Activated naive CD8-positive, alpha-beta T cell treated with anti-CD3 and anti-CD28 coated beads, Interleukin-2, amount 10 ng/mL, durations not matched to agents 7 days and 5 days (primary cell): ENCODE measurements at places on chromosomes 12 and 14. TPM values are rescaled to one million over a fixed set of nuclear protein-coding genes. Genes with fewer than 3 reads are reported as not detected.

- H3K4me1 ChIP-seq = no peaks in the 10 kb centered on the region
- H3K36me3 ChIP-seq = no peaks in the 10 kb centered on the region
- H3K4me3 ChIP-seq = no peak overlapping the region
- DNase-seq = no peak
- H3K27ac ChIP-seq = no peak overlapping the region
- H3K27me3 ChIP-seq = no peaks in the 10 kb centered on the region
Measured at GRCh38 chr12:113726254-113726819, 239.8 kb downstream of the RBM19 start.

- H3K27ac ChIP-seq = no peak overlapping the region
- no peak overlapping the region for H3K4me3 ChIP-seq
- H3K27me3 ChIP-seq = no peaks in the 10 kb centered on the region
- DNase-seq = no peak
Measured at GRCh38 chr12:80815351-80815750, 98.6 kb downstream of the MYF5 start.

DNA sequence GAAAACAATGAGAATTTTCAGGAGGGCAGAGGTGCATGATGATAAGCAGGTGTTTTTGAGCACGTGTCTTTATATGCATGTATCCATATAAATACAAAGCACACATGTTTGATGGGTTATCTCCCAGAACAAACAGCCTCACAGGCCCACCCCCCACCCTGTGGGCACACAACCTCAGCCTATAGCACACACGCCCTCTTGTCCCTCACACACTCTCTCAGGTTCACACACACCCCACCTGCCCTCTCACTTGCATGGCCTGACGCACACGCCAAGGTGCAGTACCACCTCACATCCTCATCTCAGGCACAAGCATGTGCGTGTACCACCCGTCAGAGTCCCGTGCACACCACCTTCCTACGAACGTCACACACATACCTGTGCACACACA lies 8.6 kb upstream of the KRT8 start:
- no peaks in the 10 kb centered on the region for H3K36me3 ChIP-seq
- no peak for DNase-seq
- H3K4me3 ChIP-seq = no peak overlapping the region
- H3K27me3 ChIP-seq = peaks cover 8% of the 10 kb centered on the region
- no peak overlapping the region for H3K27ac ChIP-seq

- H3K27ac ChIP-seq = no peak overlapping the region
- DNase-seq = no peak
- H3K36me3 ChIP-seq = peaks cover 8% of the 10 kb centered on the region
- H3K27me3 ChIP-seq = no peaks in the 10 kb centered on the region
Measured at GRCh38 chr14:24688030-24688658, 54.2 kb upstream of the GZMB start.

The NKX2-1 gene
- total RNA-seq = not detected

DNA sequence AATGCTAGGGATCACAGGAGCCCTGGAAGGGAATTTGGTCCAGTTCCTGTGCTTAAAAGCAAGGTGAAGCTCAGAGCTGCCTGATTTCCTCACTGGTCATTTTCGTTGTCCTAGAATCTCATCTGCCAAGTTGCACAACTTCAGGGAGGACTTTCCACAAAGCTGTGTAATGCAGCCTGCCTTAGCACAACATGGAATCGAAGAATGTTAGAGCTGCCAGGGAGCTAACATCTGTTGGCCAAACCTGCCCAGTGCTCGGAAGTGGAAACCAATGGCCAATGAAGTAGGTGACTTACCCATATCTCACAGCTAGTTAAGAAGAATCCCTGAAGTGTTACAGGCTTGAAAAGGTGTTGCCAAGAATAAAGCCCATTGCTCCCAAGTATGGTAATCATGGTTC lies 79.9 kb upstream of the SSTR1 start:
- peaks cover 1% of the 10 kb centered on the region for H3K36me3 ChIP-seq
- no peak for DNase-seq
- peaks cover 7% of the 10 kb centered on the region for H3K4me1 ChIP-seq
- no peak overlapping the region for H3K4me3 ChIP-seq
- H3K27ac ChIP-seq = no peak overlapping the region
- no peaks in the 10 kb centered on the region for H3K27me3 ChIP-seq

GRCh38 chr14:24263848-24264247 lies 871 bp upstream of the TGM1 start:
- H3K27me3 ChIP-seq = no peaks in the 10 kb centered on the region
- peaks cover 6% of the 10 kb centered on the region for H3K36me3 ChIP-seq
- peaks cover 3% of the 10 kb centered on the region for H3K4me1 ChIP-seq
- H3K4me3 ChIP-seq = no peak overlapping the region
- DNase-seq = no peak

- DNase-seq = no peak
- no peaks in the 10 kb centered on the region for H3K36me3 ChIP-seq
- no peaks in the 10 kb centered on the region for H3K4me1 ChIP-seq
- H3K4me3 ChIP-seq = no peak overlapping the region
Measured at GRCh38 chr12:127925971-127926370, 341.0 kb upstream of the TMEM132C start.

DNA sequence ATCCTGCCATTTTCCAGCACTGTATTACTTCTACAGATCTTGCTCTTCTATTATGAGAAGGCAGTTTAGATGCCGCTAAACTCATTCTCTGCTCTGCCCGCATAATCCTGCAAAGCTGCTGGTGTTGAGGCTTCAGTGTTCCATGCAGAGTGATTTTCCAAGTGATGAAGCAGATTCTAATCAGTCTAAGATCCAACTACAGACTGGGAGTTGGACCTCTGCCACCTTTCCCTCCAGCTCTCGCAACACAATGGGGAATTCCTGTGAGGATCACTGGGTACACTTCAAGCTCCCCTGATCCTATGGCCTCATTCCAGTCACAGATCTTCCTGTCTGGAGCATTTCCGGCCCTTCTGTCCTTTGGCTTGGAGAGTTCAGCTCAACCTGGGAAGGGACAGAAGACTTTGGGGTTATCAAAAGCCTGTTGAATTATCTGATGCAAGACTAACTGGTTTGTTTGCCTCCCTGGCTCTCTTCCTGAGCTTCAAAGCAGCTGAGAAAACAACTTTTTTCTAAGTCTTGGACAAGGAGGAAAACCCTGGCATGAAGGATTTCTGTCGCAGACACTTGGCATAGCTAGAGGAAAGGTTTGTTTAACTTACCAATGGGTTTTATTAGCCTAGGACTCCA lies 333.9 kb downstream of the ZFP36L1 start:
- H3K27ac ChIP-seq = no peak overlapping the region
- no peak overlapping the region for H3K4me3 ChIP-seq
- H3K4me1 ChIP-seq = peaks cover 4% of the 10 kb centered on the region
- H3K27me3 ChIP-seq = peaks cover 3% of the 10 kb centered on the region
- H3K36me3 ChIP-seq = peaks cover 7% of the 10 kb centered on the region

- no peaks in the 10 kb centered on the region for H3K36me3 ChIP-seq
- DNase-seq = peak; percentile 96
- H3K27ac ChIP-seq = no peak within 1 kb of the TSS
- H3K4me3 ChIP-seq = no peak within 1 kb of the TSS
Measured at GRCh38 chr12:107093417-107094182, at the start of gene CRY1. CRY1 (minus strand) TSS chr12:107093549; CDS start chr12:107092961, 588 bp downstream.
